ENCODE measurements at places on chromosomes 4 and X.

- DNase-seq: peak; percentile 73
Measured at GRCh38 chrX:312621-313331, 5.8 kb downstream of the GTPBP6 start.

DNA sequence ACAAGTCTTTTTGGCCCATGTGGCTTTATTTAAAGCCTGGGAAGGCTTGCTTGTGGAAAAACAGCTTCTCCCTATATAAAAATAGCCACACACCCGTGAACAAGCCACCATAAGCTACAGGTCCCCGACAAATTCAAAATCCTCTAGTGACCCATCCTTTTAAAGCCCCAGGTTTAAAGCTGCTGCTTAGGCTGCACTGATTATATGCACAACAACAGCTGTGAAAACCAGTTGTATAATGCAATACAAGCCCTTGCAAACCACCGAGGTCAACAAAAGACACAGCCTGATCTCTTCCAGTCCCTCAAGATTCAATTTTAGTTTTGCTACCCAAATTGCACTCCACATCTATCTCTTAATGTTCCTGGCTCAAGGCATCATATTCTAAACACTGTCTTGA, 186.0 kb upstream of the WDFY3 start:
- no peak for DNase-seq

DNA sequence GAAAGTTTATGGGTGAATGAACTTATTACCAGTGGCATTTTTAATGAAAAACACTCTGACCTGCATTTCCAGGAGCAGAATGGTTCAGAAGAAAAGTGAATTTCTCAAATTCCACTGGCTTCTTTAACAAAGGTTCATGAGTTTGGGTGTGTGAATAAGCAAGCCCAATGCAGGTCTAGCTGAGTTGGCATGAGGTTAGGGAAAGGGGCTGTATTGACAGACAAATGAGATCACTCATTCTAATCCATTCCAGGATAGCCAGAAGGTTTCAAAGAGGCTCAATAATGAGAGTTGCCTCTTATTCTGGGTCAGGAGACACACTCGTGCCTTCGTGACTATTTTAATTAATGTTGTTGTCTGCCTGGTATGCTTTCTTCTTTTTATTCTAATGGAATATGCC, 43.7 kb upstream of the NPY2R start:
- no peak for DNase-seq

- no peak for DNase-seq
Measured at GRCh38 chrX:139207655-139208054, 322.9 kb upstream of the F9 start.

- DNase-seq: no peak
Measured at GRCh38 chr4:2465032-2465431, 3.9 kb upstream of the RNF4 start.

All from RWPE2 (cell line).